ENCODE measurements at places on chromosomes 4 and X. TPM values are rescaled to one million over a fixed set of nuclear protein-coding genes. Genes with fewer than 3 reads are reported as not detected.

DNA sequence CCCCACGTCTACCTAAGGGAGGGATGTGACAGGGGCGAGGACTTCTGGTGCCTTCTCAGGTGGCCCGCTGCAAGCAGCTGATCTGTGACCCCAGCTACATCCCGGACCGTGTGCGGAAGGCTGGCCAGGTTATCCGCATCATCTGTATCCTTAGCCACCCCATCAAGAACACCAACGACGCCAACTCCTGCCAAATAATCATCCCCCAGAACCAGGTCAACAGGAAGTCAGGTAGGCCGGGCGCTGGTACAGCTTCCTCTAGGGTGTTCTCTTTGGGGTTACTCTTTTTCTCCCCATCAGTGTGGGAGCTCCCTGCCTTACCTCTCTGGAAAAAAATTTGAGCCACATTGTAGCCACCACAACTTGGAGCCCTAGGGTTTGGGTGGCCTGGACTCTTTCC is 2.4 kb upstream of the FAM50A start:
- DNase-seq, result no peak

USP53 gene
- total RNA-seq, result 10.5 TPM

DNA sequence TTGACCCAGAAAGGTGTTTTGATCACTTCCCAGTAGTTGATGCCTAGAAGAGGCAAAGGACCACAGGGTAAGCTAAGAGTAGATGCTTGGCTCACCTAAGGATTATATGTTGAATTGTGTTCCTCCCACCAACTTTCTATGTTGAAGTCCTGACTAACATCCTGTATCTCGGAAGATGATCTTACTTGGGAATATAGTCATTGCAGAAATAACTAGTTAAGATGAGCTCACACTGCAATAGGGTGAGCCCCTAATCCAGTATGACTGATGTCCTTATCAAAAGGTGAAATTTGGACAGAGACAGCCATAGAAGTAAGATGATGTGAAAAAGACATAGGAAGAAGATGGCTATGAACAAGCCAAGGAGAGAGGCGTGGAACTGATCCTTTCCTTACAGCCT is 3.3 kb upstream of the HMGB2 start:
- no peak for DNase-seq

HSFX4 gene
- not detected for total RNA-seq

GRCh38 chr4:177562859-177563258 is 120.6 kb upstream of the AGA start:
- no peak for DNase-seq
